Midbrain (tissue), 1 donor: ENCODE measurements at places on chromosomes 1 and 21.

DNA sequence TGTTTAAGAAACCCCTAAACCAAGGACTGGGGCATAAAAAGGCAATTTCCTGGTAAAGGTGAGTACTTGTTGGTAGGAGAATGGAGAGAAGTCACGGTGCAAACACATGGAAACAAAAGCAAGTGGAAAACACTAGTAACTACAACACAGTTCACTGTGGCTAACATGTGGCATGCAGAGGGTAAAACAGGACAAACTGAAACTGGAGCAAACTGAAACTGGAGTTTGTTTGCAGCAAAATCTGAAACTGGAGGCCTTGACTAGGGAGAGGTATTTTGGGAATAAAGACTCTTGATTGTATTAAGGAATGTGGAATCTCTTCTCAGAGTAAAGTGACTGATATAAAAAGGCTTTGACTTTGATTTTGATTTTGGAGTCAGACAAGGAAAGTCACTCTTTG lies 376.3 kb upstream of the PRMT6 start:
- no peak for DNase-seq

- DNase-seq, result no peak
Measured at GRCh38 chr1:192632188-192632587, 3.8 kb upstream of the RGS13 start.

GRCh38 chr1:212450331-212450881 lies 17.7 kb downstream of the NENF start:
- peak; percentile 23 for DNase-seq

GRCh38 chr1:7470904-7471638 lies 300.0 kb upstream of the VAMP3 start:
- no peak for DNase-seq

GRCh38 chr1:162687870-162688269 lies 55.6 kb downstream of the DDR2 start:
- no peak for DNase-seq

DNA sequence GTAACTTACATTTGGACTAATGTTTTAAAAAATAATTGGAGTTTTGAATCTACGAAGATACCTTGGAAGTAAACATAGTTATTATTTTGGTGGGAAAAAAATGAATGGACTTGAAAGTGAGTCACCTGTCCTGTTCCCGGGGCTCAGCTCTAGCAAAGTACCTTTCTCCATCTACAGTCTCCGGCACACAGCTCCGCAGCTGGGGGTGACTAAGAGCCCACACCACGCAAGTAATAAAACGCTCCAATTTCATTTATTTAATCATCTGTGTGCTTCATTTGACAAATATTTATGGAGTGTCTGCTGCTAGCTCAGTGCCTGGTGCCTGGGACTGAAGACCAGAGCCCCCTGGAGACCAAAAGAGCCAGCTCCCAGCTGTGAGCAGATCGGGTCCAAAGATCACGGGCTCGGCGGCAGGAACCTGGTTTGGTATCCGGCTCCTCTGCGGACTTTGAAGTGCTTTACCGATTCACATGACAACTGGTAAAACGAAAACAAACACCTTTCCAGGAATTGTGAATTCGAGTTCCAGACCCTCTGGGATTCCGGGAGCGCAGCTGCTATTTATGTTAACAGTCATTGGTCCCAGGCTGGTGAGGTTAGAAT lies 1.7 kb upstream of the RIPK4 start:
- DNase-seq, result no peak

- no peak for DNase-seq
Measured at GRCh38 chr21:43280949-43281633, 112.3 kb downstream of the CRYAA start.

- DNase-seq, result no peak
Measured at GRCh38 chr1:211559222-211560010, 19.5 kb downstream of the SLC30A1 start.

DNA sequence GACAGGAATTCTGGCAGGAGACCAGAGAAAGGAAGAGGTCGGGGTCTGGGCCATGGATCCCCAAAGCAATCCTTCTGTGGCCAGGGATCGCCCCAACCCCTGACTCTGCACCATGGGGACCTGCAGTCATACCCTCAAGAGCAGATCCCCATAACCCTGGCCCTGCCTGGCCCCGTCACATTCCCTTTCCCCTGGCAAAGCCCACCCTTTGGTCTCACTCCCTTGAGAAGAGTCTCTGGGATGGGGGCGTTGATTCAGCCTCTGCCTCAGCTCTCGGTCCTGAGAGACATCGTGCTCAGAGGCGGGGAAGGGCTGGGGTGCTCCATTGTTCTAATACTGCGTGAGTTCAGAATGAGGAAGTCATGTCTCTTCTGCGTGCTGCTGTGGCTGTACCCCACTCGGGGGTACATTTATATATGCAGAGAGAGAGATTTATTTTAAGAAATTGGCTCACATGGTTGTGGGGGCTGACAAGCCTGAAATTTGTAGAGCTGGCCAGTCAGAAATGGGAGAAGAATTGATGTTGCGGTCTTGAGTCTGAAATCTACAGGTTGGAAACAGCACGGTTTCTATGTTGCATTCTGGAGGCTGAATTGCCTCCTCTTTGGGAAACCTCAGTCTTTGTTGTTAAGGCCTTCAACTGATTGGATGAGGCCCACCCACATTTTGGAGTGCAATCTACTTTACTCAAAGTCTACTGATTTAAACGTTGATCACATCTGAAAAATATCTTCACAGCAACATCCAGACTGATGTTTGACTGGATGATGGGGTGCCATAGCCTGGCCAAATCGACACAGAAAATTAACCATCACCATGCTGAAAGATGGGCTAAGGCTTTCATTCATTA lies 4.2 kb upstream of the PADI2 start:
- DNase-seq, result peak; percentile 23

DNA sequence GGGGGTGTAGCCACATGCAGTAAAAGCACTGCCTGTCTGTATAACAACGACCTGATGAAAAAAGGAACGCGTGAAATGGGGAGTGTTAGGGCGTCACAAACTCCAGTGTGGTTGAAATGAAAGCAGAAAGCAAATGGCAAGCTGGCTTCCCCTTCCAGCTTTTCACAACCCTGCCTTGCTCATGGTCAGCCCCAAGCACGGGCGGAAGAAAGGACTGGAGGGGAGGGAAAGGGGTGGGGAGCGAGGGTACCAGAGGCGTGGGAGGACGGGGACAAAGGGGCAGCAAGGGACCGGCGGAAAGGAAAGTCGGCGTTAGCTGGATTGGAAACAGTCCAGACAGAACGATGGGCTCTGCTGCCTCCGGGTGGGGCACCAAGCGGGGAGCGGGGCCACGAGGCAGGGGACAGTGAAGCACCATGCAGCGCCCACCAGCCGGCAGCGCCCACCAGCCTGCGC lies 9.6 kb downstream of the VPS26C start:
- no peak for DNase-seq

DNA sequence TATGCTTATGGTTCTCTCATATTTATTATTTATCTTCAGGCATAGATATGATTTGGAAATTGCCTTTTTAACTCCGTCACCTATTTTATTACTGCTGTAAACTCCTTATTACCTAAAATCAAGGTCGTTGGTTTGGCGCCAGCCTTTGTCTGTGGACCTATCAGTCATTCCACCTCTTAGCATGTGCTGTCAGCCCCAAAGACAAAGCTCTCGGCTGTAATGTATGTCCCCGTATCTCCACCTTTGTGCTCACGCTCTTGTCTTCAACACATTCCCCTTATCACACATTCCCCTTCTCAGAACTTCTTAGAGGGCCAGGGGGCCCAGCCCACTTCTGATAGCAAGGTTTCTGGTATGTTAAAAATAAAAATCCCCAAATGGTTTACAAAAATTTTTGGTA lies 342.2 kb downstream of the RYR2 start:
- no peak for DNase-seq

- no peak for DNase-seq
Measured at GRCh38 chr1:12764016-12764415, 9.5 kb upstream of the PRAMEF12 start.

- DNase-seq, result no peak
Measured at GRCh38 chr21:38837806-38838461, 32.2 kb downstream of the ETS2 start.

DNA sequence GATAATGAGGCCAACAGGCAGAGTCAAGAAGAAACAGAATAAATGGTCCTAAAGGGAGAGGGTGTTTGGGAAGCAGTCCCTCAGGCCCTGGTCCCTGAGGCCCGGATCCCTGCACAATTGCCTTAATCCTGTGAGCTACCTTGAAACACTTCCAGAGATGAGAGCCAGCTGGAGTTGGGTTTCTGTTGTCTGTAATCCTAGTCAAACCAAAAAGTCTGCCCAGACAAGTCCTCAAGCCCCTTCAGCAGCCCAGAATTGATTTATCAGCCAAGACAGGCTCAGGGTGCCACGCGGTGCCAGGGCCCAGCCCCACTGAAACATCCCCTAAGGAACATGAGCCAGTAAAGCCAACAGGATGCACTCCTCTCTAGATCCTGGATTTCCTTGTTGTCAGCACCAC lies 16.4 kb upstream of the CLSTN1 start:
- DNase-seq, result no peak

DNA sequence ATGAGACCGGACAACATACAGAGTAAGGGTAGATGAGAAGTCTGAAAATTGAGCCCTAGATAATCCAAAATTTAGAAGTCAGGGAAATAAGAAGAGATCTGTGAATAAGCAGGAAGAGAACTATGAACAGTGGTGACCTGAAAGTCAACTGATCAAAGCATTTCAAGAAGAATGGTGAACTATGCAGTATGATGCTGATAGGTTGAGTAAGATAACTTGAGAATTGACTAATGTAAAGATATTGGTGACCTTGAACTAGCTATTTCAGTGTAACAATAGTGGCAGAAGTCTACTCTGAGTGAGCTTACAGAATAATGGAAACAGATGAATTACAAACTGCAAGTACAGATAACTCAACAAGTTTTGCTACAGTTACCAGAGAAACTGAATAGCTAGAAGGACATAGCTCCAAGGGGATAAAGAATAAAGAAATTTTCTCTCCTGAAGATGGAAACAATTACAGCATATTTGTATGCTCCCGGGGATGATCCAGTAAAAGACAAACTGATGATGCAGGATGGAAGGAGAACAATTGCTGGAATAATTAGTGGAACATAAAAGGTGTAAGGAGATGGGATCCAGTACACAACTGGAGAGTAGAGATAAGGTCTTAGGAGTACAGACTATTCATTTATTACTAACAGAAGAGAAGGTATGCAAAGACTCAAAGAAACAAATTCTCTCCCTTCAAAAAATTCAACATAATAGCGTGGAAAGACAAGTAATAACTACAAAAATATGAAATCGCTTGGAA lies 10.9 kb downstream of the NRDC start:
- DNase-seq, result no peak

GRCh38 chr1:1137256-1138045 lies 21.6 kb upstream of the C1orf159 start:
- DNase-seq, result no peak

- DNase-seq, result no peak
Measured at GRCh38 chr1:246582301-246583055, 16.2 kb downstream of the CNST start.

DNA sequence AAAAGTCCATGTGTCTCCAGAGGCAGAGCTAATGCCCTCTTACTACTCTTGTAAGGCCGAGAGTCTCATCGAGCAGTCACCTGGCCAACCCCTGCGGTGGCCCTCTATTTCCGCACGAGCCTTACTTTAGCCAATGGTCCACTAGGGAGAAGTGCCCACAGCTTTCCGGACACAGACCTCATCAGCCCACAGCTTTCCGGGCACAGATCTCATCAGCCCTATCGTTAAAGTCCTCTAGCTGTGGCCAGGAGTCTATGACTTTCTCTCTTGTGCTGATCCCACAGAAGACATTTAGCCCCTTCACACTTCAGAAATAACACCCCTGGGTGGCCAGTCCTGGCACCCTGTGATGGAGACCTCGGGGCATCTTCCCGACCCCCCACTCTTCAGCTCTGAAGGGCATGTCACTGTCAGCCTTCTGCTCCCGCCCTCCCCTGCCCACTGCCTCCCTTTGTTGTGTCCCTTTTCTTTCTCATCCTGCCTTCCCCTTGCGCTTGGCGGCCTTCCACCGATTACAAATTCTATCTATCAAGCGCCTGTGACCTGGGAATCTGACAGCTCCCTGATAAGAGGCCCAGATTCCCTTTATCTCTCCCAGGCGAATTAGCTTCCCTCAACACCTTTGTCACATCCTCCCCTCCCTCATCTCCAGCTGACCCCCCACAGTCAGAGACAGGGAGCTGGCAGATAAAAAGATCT lies 161.0 kb downstream of the PLXNA2 start:
- DNase-seq, result no peak

GRCh38 chr1:21293537-21294265 lies 3.4 kb upstream of the ECE1 start:
- DNase-seq, result no peak

DNA sequence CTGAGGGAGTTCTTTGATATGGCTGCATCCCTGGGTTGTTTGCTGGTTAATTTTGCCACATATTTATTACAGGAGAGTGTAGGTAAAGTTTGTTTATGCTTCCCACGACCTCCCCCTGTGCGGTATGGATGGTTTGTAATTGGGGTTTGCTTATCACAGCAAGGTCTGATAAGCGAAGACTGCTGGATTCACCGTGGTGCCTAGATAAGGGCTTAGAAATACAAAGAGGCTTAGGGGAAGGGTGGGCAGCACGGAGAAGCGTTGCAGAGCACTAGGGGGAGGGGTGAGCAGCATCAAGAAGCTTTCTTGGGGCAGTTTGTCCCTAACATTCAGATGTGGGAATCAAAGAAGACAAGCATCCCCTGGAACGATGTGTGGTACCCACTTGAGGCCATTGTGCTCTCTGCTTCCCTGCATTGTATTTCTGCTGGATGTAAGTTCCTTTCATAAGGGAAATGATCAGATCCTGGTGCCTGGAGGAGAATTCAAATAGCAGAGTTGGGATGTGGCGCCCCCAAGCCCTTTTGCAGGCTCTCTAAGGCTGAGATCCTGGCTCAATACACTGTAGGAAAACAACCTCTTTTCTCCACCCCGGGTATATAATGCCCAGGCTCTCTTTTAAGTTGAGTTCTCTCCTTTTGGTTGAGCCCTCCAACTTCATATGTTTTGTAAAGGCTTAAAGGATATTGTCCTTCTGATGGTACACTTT lies 598.1 kb upstream of the ADGRL4 start:
- no peak for DNase-seq

GRCh38 chr1:59354709-59355337 lies 57.9 kb downstream of the FGGY start:
- DNase-seq, result no peak
